ENCODE measurements at places on chromosomes 13 and 19.
A peak's percentile ranks its signal among the peaks of the same experiment; 100 is the strongest.

- DNase-seq: no peak
Observed at GRCh38 chr13:73608711-73609485, 525.3 kb downstream of the KLF12 start.

GRCh38 chr19:34380639-34381241 lies 15.7 kb downstream of the GPI start:
- DNase-seq: no peak

DNA sequence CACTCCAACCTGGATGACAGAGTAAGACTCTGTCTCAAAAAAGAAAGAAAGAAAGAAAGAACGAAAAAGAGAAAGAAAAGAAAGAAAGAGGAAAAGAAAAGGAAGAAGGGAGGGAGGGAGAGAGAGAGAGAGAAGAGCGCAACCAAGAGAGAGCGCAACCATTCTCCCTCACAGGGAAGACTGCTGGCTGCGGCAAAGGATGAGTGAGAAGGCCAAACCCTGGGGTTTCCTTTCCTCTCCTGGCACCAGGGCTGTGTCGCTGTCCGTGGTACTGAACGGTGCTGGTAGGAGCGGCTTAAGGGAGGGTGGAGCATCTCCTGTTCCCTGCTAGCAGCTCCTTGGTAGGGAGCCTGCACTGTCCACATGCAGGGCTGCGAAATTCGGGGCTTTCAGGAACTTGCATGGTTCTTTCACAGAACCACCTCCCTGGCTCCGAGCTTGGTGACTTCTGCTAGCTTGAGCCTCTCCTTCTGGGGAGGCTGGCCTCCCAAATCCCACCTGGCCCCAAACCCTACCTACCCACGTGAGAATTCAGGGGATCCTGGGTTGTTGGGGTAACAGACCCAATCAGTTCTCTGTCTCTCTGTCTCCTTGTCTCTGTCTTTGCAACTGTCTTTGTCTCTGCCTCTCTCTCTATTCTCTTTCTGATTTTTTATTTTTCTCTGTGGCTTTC lies 51.1 kb upstream of the ZNRF4 start:
- DNase-seq: peak; percentile 88

DNA sequence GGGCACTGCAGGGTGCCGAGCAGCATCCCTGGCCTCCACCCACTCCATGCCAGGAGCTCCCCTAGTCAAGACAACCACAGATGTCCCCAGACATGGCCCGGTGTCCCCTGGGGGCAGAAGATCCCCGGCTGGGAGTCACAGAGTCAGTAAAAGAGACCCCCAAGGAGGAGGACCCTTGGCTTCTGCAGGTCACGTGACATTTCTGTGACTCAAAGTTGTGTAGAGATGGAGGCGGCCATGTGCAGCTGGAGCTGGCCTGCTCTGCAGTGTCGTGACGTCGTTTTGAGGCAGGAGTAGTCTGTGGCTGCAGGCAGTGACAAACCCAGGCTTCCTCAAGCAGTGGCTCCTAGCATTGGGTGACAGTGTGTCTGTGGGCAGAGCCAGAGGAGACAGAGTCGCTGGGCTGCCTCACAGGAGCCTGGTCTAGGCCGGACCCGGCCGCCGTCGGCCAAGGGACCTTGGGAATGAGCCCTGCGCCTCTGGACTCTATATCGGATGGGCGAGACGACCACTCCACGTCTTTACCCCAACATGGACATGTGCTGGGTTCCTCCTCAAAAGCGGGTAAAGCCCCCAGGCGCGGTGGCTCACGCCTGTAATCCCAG lies 7.7 kb upstream of the DIRAS1 start:
- DNase-seq: no peak

DNA sequence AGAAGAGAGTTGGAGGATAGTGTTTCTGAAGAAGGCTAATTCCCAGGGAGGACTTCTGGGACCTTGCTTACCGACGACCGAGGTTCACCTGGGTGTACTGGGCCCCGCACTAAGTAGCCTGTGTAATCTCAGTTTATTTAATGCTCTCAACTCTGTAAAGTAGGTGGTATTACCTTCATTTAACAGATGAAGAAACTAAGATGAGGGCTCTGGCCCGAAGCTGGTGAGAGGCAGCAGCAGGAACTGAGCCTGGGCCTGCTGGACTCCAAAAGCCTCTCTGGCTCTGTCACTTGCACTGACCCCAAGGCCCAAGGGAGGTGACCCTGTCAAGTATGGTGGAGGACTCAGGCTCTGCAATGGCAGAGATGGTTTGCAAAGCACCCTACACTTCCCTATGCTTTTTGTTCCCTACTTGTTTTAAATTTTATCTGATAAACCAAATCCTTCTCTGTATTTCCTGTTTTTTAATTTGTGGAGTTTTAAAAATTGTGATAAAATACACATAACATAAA lies 50.6 kb downstream of the GGACT start:
- DNase-seq: no peak

DNA sequence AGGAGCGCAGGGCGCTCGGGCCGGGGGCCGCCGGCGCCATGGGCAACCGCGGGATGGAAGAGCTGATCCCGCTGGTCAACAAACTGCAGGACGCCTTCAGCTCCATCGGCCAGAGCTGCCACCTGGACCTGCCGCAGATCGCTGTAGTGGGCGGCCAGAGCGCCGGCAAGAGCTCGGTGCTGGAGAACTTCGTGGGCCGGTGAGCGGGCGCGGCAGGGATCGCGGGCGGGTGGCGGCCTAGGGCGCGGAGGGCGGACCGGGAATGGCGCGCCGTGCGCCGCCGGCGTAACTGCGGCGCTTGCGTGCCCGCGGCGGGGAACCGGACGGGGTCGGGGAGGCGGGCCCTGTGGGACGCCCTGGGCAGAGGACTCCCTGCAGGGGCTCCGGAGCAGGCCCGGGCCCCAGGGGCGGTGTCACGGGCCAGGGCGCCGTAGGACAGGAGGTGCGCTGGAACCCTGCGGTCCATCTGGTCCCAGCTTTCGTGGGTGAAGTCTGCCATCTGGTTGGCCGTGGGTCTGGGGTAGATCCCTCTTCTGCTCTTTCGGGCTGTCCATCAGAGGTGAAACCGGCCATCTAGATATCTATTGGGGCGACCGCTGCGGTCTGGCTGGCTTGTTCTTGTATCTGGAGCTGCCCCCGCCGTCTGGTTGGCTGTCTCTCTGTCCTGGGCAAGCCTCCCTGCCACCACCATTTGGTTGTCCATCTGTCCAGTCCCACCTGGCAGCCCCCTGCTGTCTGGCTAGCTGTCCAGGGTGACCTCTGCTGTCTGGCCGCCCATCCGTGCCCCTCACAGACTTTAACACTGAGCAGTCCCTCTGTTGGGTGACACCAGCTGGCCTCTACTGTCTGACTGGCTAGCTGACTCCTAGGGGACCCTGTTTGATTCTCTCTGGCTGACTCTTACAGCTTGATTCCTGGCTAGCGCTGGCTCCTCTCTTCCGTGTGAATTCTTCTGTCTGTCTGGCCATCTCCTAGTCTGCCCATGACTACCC lies 622 bp downstream of the DNM2 start:
- peak; percentile 51 for DNase-seq

DNA sequence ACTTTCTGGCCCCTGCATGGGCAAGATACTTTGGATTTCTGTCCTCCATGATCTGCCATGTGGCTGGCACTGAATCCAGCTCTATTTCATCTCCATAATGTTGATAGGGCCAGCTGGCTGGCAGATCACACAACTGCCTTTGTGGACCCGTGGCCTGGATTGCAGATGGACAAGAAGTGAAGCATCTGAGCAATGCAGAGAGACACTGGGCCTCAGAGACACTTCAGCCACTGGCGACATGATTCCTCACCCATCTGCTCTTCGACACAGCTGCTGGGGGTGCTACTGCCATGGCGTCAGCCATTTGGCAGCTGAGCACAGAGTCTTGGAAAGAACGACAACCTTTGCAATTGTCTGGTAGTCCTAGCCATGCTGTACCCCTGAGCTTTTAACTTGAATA lies 79.5 kb upstream of the MYO16 start:
- DNase-seq: no peak

Data from EH (cell line).